ENCODE measurements at places on chromosomes 3 and 15. TPM values are rescaled to one million over a fixed set of nuclear protein-coding genes. Genes with fewer than 3 reads are reported as not detected.

GRCh38 chr15:31302778-31303725, 23.6 kb upstream of the KLF13 start:
- DNase-seq: no peak

DNA sequence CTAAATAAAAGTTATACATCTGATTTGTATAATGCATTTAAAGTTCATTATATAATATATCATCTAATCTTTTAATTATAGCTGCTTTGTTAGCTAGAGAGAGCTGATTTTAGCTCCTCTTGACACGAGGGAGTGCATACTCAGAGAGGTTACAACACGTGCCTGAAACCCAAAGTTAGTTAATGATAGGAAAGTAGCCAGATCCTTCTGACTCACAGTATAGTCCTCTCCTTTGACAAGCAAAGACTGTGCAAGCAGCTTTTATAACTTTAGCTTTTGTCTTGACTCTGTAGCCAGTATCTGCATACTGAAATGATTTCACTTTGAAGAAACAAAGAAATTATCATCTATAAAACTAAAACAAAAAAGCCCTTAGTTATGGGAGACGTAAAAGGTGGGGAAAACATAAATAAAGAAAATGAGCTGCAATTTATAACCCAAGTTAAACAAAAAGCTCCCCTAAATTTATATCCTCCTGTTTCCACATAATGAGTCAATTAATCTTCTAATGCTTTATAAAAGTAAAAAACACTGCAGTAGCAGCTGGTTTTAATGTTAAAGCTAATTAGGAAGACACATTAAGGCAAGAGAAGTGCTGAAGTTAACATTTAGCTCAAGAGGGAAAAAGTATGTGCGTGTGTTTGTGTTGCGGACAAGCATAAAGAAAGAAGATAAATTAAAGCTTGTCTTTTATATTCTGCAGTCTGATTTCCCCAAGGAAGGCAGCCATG, 13.1 kb downstream of the GABRR3 start:
- DNase-seq: no peak

The ZNF660 gene
- 9.7 TPM for polyA plus RNA-seq

The CILP gene
- polyA plus RNA-seq: 3.1 TPM
